ENCODE measurements at places on chromosomes 7 and 10. TPM values are rescaled to one million over a fixed set of nuclear protein-coding genes. Genes with fewer than 3 reads are reported as not detected.

The INMT gene
- 44.8 TPM for total RNA-seq

GRCh38 chr10:103429647-103430046 lies 22.5 kb downstream of the CALHM2 start:
- no peak for DNase-seq
- H3K4me1 ChIP-seq: no peaks in the 10 kb centered on the region
- no peak overlapping the region for H3K4me3 ChIP-seq
- no peak overlapping the region for H3K27ac ChIP-seq
- H3K36me3 ChIP-seq: peaks cover 32% of the 10 kb centered on the region
- no peaks in the 10 kb centered on the region for H3K27me3 ChIP-seq

DNA sequence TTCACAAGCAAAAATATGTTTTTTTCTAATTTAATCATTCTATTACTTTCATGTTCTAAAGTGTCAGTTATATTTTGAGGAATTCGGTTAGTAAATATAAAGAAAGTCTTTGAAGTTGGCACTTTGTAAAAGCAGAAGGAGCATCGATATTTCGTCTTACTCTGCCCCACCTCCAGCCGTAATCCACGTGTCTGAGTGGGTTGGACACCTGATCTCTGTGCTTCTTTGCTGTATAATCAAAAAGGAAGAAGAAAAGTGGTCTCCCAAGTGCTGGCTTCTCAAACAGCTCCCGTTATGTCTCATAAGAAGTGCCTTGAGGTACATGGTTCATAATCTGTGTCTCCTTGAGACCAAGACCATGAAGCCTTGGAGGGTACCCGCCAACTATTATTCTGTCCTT lies 19.8 kb downstream of the PRKAR2B start:
- DNase-seq: no peak
- H3K4me1 ChIP-seq: no peaks in the 10 kb centered on the region
- H3K27me3 ChIP-seq: no peaks in the 10 kb centered on the region
- no peaks in the 10 kb centered on the region for H3K36me3 ChIP-seq

DNA sequence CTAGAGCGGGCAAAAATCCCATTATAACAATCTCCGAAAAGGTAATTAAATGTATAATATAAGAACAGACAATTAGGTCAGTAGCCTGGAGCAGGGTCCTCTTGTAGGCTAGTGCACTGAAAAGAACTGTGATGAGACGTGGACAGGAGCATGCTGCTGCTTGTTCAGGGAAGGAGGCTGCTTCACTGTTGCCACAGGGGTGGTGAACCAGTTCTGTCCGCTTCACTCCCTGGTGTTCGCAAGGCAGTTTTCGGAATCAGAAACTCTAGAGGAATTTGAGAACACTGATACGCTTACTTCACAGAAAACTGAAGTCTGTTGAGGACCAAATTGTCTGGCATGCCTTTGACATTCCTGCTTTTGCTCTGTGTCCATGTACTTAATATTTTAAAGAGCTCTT lies 17.4 kb downstream of the ZNRF2 start:
- H3K27me3 ChIP-seq: no peaks in the 10 kb centered on the region
- H3K4me1 ChIP-seq: no peaks in the 10 kb centered on the region
- no peak overlapping the region for H3K27ac ChIP-seq

DNA sequence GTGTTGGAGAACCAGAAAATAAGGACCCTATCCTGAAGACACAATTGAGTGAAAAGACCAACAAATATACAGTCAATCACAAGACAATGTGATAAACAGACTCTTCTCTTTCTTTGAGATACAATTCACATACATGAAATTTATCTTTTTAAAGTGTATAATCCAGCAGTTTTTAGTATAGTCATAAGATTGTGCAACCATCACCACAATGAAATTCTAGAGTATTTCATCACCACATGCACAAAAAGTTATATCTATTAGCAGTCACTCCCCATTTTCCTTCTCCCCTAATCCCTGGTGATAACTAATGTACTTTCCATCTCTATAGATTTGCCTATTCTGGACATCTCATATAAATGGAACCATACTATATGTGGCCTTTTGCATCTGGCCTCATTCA lies 8.2 kb upstream of the SORBS1 start:
- H3K4me1 ChIP-seq: no peaks in the 10 kb centered on the region
- H3K4me3 ChIP-seq: no peak overlapping the region
- no peak overlapping the region for H3K27ac ChIP-seq
- H3K27me3 ChIP-seq: no peaks in the 10 kb centered on the region
- DNase-seq: no peak

The NPFFR1 gene
- 0.09 TPM for total RNA-seq
